ENCODE measurements at places on chromosomes 2 and 18. TPM values are rescaled to one million over a fixed set of nuclear protein-coding genes. Genes with fewer than 3 reads are reported as not detected.
A peak's percentile ranks its signal among the peaks of the same experiment; 100 is the strongest.

The IL37 gene
- not detected for total RNA-seq

The IL36G gene
- not detected for total RNA-seq

The SERPINB8 gene
- 2.6 TPM for total RNA-seq

The CROCC2 gene
- total RNA-seq: not detected

The GPC1 gene
- 5.5 TPM for total RNA-seq

The ASB18 gene
- total RNA-seq: not detected

GRCh38 chr2:185473838-185474237 is 264.8 kb upstream of the FSIP2 start:
- no peak overlapping the region for H3K4me3 ChIP-seq
- H3K27me3 ChIP-seq: no peaks in the 10 kb centered on the region
- H3K27ac ChIP-seq: no peak overlapping the region
- DNase-seq: no peak
- no peaks in the 10 kb centered on the region for H3K36me3 ChIP-seq

GRCh38 chr2:46122318-46122976 is 174.8 kb upstream of the EPAS1 start:
- H3K36me3 ChIP-seq: no peaks in the 10 kb centered on the region
- H3K4me3 ChIP-seq: no peak overlapping the region
- no peaks in the 10 kb centered on the region for H3K27me3 ChIP-seq
- peaks cover 18% of the 10 kb centered on the region for H3K4me1 ChIP-seq
- no peak for DNase-seq

- H3K27me3 ChIP-seq: no peaks in the 10 kb centered on the region
- no peak overlapping the region for H3K4me3 ChIP-seq
- DNase-seq: no peak
- H3K4me1 ChIP-seq: peaks cover 11% of the 10 kb centered on the region
- no peak overlapping the region for H3K27ac ChIP-seq
These were observed 253.7 kb downstream of the DYM start for GRCh38 chr18:49206717-49207116.

- H3K4me1 ChIP-seq: peaks cover 47% of the 10 kb centered on the region
- no peaks in the 10 kb centered on the region for H3K36me3 ChIP-seq
- no peaks in the 10 kb centered on the region for H3K27me3 ChIP-seq
- no peak for DNase-seq
- peak overlapping the region; percentile 95 for H3K4me3 ChIP-seq
These were observed 1.2 kb upstream of the CLASP1 start for GRCh38 chr2:121650315-121650930.

GRCh38 chr2:32484937-32485336 is 128.1 kb downstream of the BIRC6 start:
- H3K4me3 ChIP-seq: no peak overlapping the region
- no peak for DNase-seq
- H3K27me3 ChIP-seq: no peaks in the 10 kb centered on the region
- no peaks in the 10 kb centered on the region for H3K4me1 ChIP-seq

DNA sequence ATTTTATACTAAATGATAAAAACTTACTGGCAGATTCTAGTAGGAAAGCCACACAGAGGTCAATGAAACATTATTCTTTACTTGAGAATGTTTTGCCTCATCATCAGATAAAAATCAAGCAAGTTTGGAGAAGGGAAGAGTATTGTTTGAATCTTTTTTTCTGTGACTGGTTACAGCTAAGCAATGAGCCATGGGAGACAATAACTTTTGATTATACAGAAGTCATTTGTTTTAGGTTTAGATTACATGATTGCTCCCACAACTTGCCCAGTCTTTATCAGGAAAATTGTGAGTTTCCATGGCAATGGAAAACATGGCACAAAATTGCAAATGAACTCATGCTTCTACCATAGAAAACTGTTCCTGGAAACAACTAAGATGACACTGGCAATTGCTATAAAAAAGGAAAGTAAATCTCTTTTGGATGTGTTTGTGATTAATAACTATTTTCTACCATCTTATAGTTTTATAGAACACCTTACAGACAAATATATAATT is 476.8 kb downstream of the MBD2 start:
- no peak overlapping the region for H3K27ac ChIP-seq
- no peaks in the 10 kb centered on the region for H3K4me1 ChIP-seq
- DNase-seq: no peak
- H3K27me3 ChIP-seq: no peaks in the 10 kb centered on the region

GRCh38 chr18:44715245-44715644 is 34.6 kb downstream of the SETBP1 start:
- H3K36me3 ChIP-seq: no peaks in the 10 kb centered on the region
- no peak overlapping the region for H3K27ac ChIP-seq
- DNase-seq: no peak
- no peak overlapping the region for H3K4me3 ChIP-seq

- no peak overlapping the region for H3K27ac ChIP-seq
- no peak overlapping the region for H3K4me3 ChIP-seq
- H3K4me1 ChIP-seq: peaks cover 12% of the 10 kb centered on the region
- H3K27me3 ChIP-seq: no peaks in the 10 kb centered on the region
These were observed 50.1 kb downstream of the THOC1 start for GRCh38 chr18:217532-218336.

DNA sequence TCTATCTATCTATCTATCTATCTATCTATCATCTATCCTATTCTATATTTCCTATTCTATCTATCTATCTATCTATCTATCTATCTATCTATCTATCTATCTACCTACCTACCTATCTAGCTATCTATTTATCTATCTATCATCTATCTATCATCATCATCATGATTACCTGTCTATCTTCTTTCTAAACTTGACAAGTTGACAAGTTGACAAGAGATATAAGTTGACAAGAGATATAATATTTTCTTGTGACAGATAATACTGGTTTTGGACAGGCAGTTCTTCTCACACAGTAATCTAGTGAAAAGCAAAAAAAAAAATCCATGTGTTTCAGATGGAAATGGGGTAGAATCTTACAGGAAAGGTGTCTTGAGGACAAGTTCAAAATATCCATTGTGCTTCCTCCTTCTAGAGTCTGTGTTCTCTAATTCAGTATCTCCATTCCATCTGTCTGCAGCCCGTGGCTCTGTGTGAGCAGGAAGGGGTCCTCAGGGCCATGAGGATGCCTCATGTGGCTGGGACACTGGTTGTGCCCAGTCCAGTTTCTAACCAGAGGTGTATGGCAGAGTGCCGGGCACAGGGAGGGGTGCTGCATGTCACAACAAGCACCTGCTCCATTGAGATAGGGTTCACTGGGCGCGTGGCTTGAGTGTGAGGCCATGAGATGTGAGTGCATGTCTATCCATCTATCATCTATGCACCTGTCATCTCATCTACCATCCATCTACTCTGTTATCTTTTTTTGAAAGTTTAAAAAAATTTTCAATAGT is 212.4 kb upstream of the PXDN start:
- no peaks in the 10 kb centered on the region for H3K4me1 ChIP-seq
- DNase-seq: no peak
- no peak overlapping the region for H3K4me3 ChIP-seq
- H3K27me3 ChIP-seq: no peaks in the 10 kb centered on the region
- no peaks in the 10 kb centered on the region for H3K36me3 ChIP-seq

GRCh38 chr2:207014424-207014823 is 75.1 kb downstream of the CPO start:
- H3K4me1 ChIP-seq: no peaks in the 10 kb centered on the region
- no peaks in the 10 kb centered on the region for H3K27me3 ChIP-seq
- H3K4me3 ChIP-seq: no peak overlapping the region
- H3K27ac ChIP-seq: no peak overlapping the region
- no peak for DNase-seq
- H3K36me3 ChIP-seq: no peaks in the 10 kb centered on the region

- H3K36me3 ChIP-seq: no peaks in the 10 kb centered on the region
- H3K4me3 ChIP-seq: peak overlapping the region; percentile 60
- peak; percentile 98 for DNase-seq
- H3K4me1 ChIP-seq: peaks cover 74% of the 10 kb centered on the region
- H3K27me3 ChIP-seq: no peaks in the 10 kb centered on the region
- peak overlapping the region; percentile 96 for H3K27ac ChIP-seq
These were observed 638 bp upstream of the IRS1 start for GRCh38 chr2:226799976-226800940.

DNA sequence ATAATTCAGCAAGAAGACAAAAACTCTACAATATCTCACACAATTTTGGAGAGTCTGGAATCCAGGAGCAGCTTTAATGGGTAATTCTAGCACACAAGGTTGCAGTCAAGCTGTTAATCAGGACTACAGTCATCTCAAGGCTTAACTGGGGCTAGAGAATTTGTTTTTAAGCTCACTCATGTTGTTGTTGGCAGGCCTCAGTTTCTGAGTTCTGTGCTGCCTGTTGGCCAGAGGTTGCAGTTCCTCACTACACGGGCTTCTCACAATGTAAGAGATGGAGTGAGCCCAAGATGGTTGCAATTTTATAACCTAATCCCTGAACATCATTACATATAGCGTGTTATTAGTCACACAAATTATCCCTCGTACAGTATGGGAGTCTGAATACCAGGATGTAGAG is 50.6 kb upstream of the TMEFF2 start:
- no peaks in the 10 kb centered on the region for H3K27me3 ChIP-seq
- no peaks in the 10 kb centered on the region for H3K4me1 ChIP-seq
- no peak for DNase-seq
- no peaks in the 10 kb centered on the region for H3K36me3 ChIP-seq
- no peak overlapping the region for H3K4me3 ChIP-seq

DNA sequence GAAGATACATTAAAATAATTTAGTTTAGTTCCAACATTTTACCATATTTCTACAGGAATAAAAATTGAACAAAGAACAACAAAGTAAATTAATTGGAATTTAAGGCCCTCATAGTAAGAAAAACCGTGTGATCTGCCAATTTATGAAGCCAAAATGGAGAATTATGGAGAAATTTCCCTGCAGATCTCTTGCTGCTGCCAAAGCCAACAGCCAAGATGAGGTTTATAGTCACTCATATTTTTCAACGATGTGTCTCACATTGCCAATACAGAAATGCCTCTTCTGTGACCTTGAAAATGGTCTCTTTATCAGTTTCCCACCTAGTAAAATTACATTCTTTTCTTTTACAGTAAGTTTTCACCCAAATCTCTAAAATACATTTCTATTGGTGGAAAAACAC is 317.2 kb upstream of the FIGN start:
- no peak for DNase-seq
- H3K4me1 ChIP-seq: no peaks in the 10 kb centered on the region
- H3K4me3 ChIP-seq: no peak overlapping the region

- peak overlapping the region; percentile 99 for H3K4me3 ChIP-seq
- peaks cover 24% of the 10 kb centered on the region for H3K36me3 ChIP-seq
- H3K27me3 ChIP-seq: no peaks in the 10 kb centered on the region
- no peak for DNase-seq
These were observed 679 bp downstream of the CLK1 start for GRCh38 chr2:200863782-200864175.

DNA sequence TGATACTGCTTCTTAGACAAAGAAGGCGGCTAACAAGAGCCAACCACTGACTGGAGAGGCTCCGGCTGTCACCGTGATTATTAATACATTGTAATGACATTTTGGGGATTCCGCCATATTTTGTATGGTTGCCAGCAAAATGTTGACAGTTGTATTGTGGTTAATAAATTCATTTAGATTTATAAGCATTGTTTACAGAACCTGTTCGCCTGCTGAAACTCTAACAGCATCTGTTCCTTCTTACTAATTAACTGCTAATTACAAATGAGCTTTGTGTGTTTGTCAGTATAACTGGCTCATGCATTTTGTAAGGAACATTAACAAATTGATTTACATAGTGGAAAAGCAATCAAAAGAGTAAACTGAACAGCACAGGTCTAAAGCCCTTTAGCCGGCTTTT is 332.4 kb downstream of the GBX2 start:
- no peak overlapping the region for H3K4me3 ChIP-seq
- DNase-seq: no peak
- H3K4me1 ChIP-seq: no peaks in the 10 kb centered on the region

DNA sequence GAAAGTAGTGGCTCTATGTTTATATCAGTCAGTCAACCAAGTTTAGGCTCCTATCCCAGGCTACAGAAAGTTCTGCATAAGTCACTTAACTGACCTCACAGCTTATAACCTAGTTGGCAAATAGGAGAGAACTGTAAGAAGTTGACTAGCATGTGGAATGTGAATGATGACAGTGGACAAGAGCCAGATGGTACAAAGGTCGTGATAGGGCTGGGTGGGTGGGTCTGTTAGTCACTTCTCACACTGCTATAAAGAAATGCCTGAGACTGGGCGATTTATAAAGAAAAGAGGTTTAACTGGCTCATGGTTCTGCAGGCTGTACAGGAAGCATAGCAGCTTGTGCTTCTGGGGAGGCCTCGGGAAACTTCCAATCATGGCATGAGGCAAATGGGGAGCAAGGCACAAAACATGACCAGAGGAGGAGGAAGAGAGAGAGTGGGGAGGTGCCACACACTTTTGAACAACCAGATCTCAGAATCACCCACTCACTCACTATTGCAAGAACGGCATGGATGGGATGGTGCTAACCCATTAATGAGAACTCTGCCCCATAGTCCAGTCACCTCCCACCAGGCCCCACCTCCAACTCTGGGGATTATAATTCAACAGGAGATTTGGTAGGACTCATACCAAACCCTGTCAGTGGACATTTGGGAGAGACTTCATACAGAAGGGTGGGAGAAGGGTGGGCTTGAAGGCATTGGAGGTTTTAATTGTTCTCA is 68.8 kb downstream of the LTBP1 start:
- H3K36me3 ChIP-seq: no peaks in the 10 kb centered on the region
- peak; percentile 80 for DNase-seq
- no peaks in the 10 kb centered on the region for H3K27me3 ChIP-seq

- no peaks in the 10 kb centered on the region for H3K4me1 ChIP-seq
- H3K4me3 ChIP-seq: no peak overlapping the region
- H3K27me3 ChIP-seq: no peaks in the 10 kb centered on the region
- H3K36me3 ChIP-seq: no peaks in the 10 kb centered on the region
- H3K27ac ChIP-seq: no peak overlapping the region
These were observed 119.7 kb upstream of the XIRP2 start for GRCh38 chr2:166768393-166769123.

DNA sequence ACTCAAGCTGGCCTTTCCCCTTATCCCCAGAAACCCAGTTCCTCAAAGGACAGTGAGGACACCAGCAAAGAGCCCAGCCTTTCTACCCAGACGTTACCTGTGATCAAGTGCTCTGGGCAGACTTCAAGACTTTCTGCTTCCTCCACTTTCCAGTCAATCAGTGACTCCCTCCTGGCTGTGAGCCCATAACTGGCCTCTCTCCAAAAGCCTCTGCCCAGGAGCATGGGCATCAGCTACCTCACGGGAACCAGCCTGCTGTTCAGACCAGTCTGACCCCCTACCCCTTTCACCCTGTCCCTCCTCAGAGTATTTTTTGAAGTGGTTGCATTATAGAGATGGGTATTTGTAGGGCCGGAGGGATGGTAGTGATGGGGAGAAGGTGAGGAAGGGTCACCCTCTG is 27.7 kb upstream of the CYP27A1 start:
- DNase-seq: no peak
- no peak overlapping the region for H3K4me3 ChIP-seq
- H3K27me3 ChIP-seq: no peaks in the 10 kb centered on the region
- peaks cover 95% of the 10 kb centered on the region for H3K4me1 ChIP-seq
